ENCODE measurements at places on chromosomes 5 and 9.

GRCh38 chr5:44384816-44385215 is 4.4 kb downstream of the FGF10 start:
- DNase-seq: no peak

- no peak for DNase-seq
These were observed 160.7 kb downstream of the PDE4D start for GRCh38 chr5:59732806-59733205.

GRCh38 chr5:131355971-131356528 is 92.2 kb downstream of the CDC42SE2 start:
- DNase-seq: no peak

DNA sequence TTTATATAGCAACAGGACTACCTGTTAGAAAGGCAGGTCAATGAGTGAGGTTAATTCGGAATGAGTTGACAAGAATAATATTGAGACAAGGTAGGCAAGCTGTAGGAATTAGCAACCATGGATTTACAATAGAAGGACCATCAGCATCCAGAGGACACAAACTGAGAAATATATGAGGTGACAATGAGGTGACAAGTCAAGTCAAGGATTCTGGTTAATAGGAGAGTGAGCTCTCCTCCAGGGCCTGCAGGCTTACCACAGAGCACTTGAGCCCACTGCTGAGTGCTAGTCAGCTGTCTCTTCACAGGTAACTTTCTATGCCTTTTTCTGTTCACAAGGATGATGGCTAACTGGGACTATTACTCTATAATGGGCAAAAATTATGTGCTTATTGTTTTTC is 227.2 kb downstream of the MRPS30 start:
- no peak for DNase-seq

- DNase-seq: no peak
These were observed 122.0 kb downstream of the WDR70 start for GRCh38 chr5:37501152-37501551.

DNA sequence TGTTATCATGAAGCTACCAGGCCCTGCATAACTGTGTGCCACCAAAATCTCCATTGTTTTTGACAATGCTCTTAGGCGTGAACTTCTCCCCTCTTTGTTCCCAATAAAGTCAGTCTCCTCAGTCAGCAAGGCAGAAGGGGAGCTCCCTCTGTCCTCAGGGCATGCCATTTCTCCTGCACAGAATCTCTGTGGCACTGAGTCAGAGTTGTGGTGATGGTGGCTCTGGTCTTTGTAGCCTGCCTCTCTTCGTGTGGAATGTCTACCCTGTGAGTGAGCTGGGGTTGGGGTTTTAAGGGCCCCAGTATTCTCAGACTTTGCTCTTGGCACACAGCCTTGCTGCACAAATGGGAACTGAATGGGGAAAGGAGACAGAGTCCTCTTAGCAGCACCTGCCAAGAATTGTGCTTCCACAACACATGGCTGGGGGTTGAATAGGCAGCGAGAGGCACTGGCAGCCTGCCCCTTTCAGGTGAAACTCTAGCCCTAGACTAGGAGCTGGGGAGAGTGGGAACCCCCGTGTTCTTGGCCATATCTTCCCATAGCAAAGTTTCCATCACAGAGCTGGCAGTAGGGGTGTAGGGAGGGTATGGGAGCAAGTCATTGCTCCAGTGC is 146.6 kb downstream of the SH3GL2 start:
- DNase-seq: no peak

GRCh38 chr5:103901885-103902284 is 339.3 kb upstream of the NUDT12 start:
- no peak for DNase-seq

DNA sequence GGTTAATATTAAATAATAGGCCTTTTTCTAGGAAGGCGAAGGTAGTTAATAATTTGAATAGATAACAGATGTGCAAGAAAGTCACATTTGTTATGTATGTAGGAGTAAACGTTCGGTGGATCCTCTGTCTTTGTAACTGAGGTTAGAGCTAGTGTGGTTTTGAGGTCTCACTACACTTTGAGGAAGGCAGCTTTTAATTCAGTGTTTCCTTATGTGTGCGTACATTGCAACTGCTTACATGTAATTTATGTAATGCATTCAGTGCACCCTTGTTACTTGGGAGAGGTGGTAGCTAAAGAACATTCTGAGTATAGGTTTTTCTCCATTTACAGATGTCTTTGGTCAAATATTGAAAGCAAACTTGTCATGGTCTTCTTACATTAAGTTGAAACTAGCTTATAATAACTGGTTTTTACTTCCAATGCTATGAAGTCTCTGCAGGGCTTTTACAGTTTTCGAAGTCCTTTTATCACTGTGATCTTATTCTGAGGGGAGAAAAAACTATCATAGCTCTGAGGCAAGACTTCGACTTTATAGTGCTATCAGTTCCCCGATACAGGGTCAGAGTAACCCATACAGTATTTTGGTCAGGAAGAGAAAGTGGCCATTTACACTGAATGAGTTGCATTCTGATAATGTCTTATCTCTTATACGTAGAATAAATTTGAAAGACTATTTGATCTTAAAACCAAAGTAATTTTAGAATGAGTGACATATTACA is 45.7 kb downstream of the TGFBR1 start:
- no peak for DNase-seq

DNA sequence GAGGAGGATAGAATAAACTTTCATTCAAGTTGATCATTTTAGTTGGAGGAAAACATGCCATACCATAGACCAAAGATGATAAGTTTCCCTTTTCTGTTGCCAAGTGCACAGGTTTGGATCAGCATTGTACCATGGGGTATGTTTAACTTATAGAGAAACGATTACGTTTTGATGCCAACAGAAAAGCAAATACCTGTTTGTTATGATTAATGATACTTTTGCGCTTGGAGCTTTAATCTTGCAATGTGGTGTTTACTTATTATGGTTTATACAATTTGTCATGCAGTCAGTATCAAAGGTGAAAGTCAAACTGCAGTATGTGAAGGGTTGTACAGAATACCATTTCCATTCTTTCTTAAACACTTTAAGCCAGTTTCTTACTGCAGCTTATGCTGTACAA is 13.2 kb upstream of the ARHGEF28 start:
- no peak for DNase-seq

DNA sequence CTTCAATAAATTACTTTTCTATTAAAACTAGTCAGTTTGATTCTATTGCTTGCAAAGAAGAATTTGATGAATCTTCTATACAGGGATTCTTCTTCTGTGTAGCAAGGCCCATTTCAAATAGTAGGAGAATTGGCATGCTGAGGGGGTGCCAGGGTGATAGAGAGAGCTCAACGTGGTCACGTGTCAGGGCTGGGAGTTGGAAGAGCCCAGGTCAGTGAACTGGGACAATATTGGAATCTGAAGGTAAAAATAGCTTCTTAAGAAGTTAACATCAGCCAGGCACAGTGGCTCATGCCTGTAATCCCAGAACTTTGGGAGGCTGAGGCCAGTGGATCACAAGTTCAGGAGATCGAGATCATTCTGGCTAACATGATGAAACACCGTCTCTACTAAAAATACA is 64.1 kb upstream of the TLE1 start:
- DNase-seq: no peak

GRCh38 chr5:64939772-64940510 is 171.2 kb downstream of the CWC27 start:
- DNase-seq: no peak

DNA sequence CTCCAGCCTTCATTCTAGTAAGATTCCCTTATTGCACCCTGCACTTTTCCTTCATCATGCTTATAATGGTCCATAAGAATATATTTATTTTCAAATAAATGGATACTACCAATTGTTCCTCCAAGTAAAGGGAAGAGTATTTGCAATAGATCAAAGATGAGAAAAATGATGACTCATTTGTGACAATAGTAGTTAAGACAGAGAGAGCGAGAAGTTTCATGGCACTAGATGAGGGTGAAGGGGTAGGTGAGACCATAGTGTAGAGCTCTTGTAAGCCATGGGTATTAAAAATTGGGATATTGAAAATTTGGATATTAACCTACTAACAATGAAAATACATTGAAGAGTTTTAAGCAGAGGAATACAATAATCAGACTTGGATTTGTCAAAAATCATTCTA is 404.6 kb downstream of the EFNA5 start:
- no peak for DNase-seq

GRCh38 chr9:128733256-128733655 is 9.3 kb upstream of the ZDHHC12 start:
- no peak for DNase-seq

GRCh38 chr9:111798786-111799185 is 4.0 kb upstream of the SHOC1 start:
- DNase-seq: no peak

DNA sequence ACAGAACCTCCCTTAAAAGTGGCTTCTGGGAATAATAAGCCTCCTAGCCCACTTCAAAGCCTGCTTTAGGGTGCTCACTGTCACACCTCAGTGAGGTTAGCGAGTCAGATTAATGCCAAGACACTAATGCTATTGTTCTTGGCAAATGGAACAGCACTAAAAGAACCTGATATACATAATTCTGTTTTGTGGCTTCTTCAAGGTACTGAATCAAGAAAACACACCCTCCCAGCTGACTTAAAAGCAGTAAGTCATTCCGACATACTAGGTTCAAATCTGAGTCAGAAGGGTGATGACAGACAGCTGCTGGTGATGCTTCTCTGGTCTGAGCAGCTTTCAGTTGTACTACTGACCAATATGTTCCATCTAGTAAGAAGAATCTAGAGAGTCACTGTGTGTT is 121.6 kb downstream of the OXCT1 start:
- DNase-seq: no peak

- DNase-seq: no peak
These were observed 27.3 kb downstream of the KIF2A start for GRCh38 chr5:62333250-62333794.

GRCh38 chr9:36842560-36843530 is 191.2 kb downstream of the PAX5 start:
- DNase-seq: no peak

DNA sequence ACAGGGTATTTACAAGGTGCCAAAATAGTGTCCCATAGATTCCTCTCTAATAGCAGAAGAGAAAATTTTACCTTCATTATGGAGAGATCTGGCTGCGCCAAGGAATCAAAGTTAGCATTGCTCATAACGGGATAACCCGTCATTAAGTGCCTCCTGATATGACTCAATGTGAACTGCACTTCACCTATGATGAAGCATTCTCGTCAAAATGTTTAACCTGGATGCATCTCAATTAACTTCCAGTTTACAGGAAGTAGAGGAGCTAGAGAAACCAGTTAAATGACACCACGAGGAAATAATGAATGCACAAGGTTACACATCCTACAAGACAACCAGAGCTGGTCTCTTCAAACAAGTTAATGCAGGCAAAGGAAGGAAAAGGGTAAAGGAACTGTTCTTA is 17.2 kb downstream of the FBXW11 start:
- DNase-seq: no peak

DNA sequence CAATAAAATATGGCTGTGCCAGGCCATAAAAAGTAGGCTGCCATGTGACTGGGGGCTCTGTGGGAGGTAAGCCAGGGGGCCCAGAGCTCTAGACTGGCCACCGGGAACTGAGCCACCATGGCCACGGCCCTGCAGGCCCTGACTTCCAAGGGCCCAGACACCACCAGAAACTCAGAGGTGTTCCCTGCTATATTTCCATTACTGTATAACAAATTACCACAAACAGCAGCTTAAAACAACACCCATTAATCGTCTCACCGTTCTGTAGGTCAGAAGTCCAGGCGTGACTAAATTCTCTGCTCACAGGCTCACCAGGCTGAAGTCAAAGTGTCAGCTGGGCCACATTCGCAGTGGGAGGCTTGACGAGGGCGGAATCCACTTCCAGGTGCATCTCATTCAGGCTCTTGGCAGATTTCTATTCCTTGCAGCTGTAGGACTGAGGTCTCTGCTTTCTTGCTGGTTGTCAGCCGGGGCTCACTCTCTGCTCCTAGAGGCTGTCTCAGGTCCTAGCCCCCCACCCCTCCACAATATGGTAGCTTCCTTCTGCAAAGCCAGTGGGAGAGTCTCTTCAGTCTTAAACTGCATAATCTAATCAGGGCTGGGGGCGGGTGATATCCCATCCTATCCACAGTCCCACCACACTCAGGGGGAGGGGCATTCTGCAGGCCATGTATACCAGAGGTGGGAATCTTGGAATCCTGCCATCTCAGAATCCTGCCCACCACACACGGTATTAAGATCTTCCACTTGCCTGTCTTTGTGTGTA is 125.4 kb downstream of the C5orf15 start:
- no peak for DNase-seq

GRCh38 chr5:81184749-81185110 is 48.4 kb upstream of the CKMT2 start:
- no peak for DNase-seq

Measured in vagina (tissue), 2 donors.